ENCODE measurements at places on chromosomes 2 and 18. TPM values are rescaled to one million over a fixed set of nuclear protein-coding genes. Genes with fewer than 3 reads are reported as not detected.

Gene SIX3
- not detected for total RNA-seq

DNA sequence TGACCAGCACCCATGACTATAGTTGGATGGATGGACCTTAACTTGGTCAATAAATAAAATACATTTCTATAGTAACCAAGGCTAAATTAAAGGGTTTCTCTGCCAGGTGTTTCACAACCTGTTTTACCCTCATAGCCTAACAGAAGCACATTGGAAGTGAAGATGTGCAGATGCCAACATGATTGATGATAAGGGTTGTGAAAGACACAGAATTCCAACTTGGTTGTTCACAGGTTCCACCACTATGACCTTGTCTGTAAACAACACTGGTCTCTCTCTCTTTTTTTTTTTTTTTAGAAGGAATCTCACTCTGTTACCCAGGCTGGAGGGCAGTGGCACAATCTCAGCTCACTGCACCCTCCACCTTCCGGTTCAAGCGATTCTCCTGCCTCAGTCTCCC is 37.5 kb upstream of the PTH2R start:
- DNase-seq: no peak

GRCh38 chr2:5664278-5664681 is 27.9 kb upstream of the SOX11 start:
- DNase-seq: no peak

DNA sequence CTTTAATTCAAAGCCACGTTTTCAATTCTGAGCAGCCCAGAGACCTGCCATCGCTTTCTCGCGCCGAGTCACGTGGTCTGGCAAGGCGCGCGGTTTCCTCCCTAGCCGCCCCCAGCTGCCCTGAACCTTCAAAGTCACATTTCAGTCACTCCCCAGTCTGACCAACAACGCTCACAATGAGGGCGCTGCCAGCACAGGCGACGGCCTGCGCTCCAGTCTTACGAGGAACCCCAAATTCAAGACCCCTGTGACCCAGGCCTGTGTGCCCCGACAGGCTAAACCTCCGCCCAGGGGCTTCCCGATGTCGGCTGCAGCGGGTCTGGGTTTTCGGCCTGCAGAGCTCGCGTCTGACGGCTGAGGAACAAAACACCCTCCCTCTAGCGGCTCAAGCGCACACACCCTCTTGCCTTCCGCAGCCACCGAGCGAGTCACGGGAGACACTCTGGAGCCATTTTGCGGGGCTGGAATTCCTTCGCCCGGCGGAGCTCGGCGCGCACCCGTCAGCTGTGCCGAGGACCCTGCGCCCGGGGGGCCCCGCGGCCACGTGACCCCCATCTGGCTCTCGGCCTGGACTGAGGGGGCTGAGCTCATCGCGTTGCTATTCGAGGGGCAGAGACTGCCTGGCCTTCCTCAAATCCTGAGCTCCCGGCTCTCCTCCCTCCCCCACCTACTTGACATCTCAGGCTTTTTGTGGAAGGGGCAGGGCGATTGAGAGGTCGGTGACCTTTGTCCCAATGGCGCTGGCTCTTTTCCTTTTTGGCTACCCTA is 69.9 kb upstream of the ITGB6 start:
- peak; percentile 96 for DNase-seq

Gene IL1R1
- total RNA-seq: 116 TPM

- peak; percentile 93 for DNase-seq
Measured at GRCh38 chr2:24915796-24916195, 4.2 kb downstream of the ADCY3 start.

GRCh38 chr2:48072583-48072982 is 166.3 kb upstream of the FBXO11 start:
- DNase-seq: no peak

Gene DPP10
- total RNA-seq: not detected

GRCh38 chr2:75716406-75716805 is 5.7 kb upstream of the GCFC2 start:
- peak; percentile 75 for DNase-seq

DNA sequence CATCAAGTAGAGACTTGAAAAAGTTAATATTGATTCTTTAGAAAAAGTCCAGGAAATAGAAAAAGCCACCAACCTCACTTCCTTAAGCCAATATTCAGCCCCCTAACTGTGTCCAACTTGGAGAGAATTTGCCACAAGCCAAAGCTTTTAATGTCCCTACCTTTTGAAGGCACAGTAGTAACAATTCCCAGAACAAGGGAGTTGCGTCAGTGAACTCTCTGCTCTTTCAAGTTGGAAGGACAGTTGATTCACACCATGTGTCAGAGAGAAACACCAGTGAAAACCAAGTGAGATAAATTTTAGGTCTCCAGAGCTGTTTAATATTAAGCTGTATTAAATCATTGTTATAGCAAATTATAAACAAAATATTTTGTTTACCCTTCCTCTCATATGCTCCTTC is 66.1 kb downstream of the EXOC6B start:
- DNase-seq: no peak

GRCh38 chr18:40907842-40908241 is 1047.2 kb upstream of the PIK3C3 start:
- DNase-seq: no peak

GRCh38 chr2:96699621-96700020 is 40.2 kb downstream of the LMAN2L start:
- DNase-seq: no peak

DNA sequence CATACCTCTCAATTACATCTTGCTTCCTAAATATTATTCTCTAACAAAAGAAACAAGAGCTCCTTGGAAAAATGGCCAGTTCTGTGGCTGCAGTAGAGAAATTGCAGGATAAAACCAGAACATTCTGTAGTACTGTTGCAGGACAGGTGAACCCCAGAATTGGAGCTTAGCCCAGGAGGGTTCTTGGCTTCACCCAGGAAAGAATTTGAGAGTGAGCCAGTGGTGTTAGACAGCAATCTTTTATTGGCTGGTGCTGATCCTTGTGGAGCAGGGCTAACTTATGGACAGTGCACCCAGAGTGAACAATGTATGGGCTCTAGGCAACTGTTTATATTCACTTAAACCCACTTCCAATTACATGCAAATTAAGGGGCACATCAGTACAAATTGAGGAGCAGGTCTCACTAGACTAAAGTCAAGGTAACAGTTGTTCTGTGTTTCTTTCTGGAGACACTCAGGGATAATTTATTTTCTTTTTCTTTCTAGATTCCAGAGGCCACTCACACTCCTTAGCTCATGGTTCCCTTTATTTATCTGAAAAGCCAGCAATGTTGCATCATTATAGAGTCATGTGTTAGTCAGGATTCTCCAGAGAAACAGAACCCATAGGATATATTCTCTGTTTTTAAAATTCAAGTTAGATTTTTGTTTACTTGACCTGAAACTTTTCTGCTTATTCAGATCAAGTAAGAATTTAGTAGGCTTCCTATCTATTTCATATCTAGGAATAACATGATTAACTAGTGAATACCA is 348.1 kb downstream of the CCDC85A start:
- no peak for DNase-seq

DNA sequence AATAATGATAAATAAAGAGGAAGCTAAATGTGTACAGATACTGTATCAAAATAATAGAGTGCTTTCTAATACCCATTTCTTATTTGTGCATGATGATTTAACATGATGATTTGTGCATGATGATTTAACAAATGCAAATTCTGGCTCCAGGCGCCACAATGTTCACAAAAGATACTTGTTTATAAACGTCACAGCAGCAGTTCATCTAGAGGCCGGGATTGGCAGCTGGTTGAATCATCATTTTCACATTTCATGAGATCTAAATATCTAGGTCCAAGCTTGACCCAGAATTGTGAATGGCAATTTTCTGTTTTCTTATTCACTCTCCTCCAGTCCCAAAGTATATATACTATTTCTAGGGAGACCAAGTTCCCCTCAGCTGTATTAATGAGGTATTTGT is 322.0 kb downstream of the SUCLG1 start:
- no peak for DNase-seq

DNA sequence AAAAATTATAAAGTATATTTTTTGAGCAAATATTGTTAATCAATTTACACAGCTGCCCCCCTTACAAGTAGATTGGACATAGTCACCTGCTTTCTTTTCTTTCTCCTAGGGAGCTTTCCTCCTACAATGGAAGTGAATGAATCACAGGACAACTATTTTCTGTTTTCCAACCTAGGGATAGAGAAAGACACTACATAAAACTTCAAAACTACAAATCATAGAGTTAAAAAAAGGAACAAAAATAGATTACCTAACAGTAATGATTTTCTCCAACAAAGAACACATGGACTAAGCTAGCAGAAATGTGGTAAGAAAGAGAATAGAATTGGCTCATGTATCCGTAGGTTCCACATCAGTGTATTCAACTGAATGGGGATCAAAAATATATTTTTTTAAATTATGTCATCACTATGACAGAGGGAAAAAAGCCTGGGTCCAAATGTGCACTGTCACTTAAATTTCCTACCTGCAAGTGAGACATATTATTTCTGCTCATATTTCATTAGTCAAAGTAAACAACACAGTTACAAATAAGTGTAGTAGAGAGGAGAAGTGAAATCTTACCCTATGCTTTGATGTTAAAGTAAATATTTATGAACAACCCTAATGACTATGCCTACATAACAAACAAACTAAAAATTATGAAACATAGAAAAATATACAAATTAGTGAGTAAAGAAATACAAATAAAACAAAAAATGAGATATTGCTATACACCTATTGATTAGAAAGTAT is 756.7 kb downstream of the SOCS6 start:
- no peak for DNase-seq

GRCh38 chr2:196487417-196487816 is 152.1 kb upstream of the CCDC150 start:
- DNase-seq: peak; percentile 57

DNA sequence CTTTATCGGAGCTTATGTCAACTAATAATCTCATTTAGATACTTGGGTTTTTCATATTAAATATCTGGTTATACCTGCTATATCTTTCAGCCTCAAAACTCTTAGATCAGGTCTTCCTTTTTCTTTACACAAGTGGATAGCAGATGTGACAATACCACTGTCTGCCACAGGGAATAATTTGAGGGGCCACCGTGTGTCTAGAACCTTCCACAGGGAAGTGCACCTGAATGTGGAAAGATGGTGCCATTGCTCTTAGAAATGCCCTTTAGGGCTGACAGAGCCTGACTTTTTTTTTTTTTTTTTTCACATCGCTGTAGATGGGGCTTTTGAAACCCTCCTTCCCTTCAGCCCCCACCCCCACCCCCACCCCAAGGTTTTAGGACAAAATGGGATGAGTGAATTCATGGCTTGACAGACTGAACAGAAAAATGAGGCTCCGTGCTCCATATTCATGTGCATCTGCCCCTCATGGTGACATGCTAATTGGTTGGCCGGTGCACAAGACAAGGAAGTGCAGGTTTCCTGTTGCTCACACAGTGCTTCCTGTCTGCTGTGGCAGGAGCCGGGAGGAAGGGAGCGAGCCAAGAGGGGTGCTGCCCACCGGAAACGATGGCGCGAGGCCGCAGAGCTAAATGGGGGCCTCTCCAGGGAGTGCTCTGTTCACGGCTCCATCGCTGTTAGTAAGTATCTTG is 246.0 kb downstream of the LDLRAD4 start:
- DNase-seq: peak; percentile 65

DNA sequence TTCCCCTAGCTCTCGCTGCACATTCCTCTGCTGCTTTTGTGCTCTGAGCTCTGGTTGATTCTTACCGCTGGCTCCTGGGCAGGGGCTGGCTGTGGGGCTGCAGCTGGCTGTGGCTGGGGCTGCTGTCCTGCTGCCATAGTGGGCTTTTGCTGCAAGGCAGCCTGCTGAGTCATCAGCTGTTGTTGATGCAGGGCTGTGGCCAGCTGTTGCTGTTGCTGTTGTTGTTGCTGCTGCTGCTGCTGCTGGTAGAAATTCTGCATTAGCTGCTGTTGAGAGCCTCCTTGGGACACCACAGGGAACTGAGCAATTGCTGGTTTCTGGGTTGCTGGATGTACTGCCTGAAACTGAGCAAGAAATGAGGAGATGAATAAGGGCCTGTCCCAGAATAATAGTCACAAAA is 77.2 kb upstream of the NFU1 start:
- peak; percentile 78 for DNase-seq

DNA sequence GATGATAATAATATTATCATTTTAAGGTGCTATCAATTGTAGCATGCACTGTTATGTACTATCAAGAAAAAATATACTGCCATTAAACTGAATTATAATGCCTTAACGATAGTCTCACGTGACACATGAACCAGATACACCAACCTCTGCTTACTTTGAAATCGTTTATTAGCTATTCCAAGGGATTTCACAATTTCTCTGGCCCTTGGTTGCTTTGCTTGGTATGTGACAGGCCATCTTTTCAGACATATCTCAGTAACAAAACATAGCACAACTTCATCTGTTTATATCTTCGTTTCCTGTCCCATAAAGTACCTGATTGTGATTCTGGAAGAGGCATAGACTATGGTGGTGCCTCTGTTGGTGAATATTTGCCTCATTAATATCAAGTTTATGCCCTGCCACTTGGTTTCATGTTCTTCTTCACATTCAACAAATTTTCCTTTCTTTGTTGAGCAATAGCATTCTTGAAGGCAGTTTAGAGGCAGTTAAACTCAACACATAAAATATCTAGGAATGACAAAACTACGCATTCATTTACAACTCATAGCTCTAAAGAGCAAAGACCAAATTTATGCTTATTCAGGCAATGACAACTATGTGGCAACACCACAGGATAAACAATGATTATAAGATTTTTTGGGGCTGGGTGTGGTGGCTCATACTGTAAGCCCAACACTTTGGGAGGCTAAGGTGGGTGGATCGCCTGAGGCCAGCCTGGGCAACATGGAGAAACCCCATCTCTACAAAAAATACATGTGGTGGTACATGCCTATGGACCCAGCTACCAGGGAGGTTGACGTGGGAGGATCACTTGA is 84.3 kb downstream of the MCFD2 start:
- no peak for DNase-seq

DNA sequence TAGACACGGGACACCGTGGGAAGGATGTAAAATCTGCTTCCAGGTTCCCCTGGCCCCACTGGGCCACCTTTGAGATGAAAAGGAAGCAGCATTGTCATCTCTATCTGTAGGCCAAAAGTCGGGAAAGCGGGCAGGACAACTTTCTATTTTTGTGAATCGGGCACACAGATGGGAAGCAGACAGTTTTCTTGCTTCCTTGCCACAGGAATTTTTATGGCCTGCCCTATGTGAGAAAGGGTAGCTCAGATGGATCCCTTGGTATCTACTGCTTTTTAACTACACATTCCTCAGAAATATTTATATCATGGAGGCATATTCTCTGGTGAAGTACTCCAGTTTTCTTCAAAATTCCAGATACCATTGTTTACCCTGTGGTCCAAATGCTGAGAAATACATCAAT is 735.5 kb downstream of the CBLN2 start:
- DNase-seq: no peak

Gene TNFRSF11A
- under 0.01 TPM for total RNA-seq

Gene AGAP1
- total RNA-seq: 18.5 TPM
